Cerebellum (tissue), 4 donors: ENCODE measurements at places on chromosomes 6 and 20. TPM values are rescaled to one million over a fixed set of nuclear protein-coding genes. Genes with fewer than 3 reads are reported as not detected.

DNA sequence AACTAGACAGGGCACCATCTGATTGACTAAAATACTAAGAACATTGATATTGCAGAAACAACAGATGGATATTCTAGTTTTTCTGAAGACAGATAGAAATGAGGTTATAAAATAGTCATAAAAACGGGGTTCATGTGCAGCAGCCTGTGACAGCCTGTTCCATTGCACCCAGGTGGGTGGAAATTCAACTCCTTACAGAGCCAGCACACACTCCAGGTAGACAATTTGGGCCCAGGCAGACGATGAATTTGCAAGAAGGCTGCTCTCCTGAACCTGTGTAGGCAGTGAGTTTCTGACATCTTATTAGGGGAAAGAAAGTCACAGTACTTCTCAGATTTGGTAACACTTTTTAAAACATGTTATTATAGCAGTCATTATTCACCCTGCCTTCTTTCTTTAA is 414.1 kb downstream of the PHF3 start:
- DNase-seq = no peak

The CYP21A2 gene
- 1.6 TPM for total RNA-seq

DNA sequence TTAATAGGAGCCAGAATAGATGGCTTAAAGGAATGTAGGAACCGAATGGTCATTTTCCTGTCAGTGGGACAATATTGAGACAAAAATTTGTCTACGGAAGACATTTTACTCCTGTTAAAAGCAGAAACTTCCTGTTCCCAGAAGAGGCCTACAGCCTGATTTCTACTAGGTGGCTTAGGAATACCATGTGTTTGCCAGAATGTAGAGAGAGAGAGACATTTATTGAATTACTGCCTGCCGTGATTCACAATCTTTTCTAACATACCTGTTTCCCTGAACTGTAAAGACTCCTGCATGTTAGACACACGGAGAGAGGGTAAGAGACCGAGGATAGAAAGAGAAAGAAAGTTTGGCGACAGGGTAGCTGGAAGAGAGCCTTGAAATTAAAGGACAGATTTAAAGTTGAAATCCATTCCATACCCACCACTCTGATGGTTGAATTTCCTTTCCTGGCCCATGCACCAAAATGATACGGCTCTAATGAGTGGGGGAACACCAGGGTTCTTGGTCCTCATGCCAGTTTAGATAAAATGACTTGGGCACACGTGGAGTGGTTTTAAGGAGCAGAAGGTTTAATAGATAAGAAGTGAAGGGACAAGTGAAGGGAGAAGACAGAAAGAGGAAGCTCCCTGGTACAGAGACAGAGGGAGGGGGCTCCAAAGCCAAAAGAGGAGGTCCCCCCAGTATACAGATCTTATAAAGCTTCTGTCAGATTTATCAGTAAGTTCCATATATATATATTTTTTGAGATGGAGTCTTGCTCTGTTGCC is 22.5 kb downstream of the NCOA3 start:
- no peak for DNase-seq

GRCh38 chr6:20183706-20184105 is 28.6 kb downstream of the MBOAT1 start:
- DNase-seq = no peak

The PKIB gene
- total RNA-seq = 3.3 TPM

The PLA2G7 gene
- total RNA-seq = 5.8 TPM
